Activated CD4-positive, CD25-positive, alpha-beta regulatory T cell (primary cell): ENCODE measurements at places on chromosomes 16 and 17.

- no peak for DNase-seq
Observed at GRCh38 chr17:71703701-71704100, 417.1 kb upstream of the SOX9 start.

- no peak for DNase-seq
Observed at GRCh38 chr16:75099075-75099667, 17.4 kb downstream of the LDHD start.

- DNase-seq, result no peak
Observed at GRCh38 chr16:50863644-50864144, 121.8 kb downstream of the CYLD start.

DNA sequence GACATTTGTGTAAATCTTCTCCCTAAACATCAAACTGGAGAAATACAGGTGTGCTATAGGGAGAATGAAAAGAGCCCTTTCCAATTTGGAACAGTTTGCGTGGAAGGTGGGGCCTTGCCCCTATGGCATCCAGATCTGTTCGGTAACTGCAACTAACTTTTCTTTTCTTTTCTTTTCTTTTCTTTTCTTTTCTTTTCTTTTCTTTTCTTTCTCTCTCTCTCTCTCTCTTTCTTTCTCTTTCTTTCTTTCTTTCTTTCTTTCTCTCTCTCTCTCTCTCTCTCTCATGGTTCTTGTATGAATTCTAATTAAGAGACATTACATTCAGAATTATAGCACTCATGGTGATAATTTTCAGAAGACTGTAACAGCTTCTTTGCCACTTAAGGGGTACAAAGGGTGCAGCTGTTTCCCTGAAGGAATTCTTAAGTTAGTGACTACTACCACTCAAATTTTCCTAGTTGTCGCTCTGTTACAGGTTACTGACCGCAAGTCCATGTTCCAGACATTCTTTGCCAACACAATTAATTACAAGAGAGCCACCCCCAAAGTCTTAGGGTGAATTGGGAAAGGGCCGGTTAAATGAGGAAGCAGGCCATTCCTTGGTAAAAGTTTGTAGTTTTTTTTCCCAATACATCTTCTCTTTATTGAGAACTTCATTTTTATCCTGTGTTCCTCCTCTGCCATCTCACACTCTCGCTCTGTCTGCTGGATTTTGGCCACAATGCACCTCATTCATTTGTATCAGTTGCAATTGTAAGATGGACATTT is 69.8 kb downstream of the KSR1 start:
- DNase-seq, result no peak

DNA sequence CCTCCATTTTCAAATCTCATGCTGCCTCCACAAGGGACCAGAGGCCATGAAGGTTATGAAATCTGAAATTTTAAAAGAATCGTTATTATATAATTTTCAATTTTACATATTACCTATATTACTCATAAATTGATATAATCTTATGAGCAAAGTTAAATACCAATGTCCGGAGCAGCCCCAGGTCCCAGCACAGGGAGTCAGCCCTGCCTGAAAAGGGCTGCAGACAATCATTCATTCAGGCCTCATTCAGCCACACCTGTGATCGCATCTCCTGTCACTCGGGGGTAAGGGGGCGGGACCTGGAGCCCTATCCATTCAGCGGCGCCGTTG is 172.5 kb downstream of the AHSP start:
- no peak for DNase-seq

GRCh38 chr16:67931712-67932461 is at the start of gene CTRL:
CTRL (minus strand) TSS chr16:67931862; CDS start chr16:67931852, 10 bp downstream.
- no peak for DNase-seq

DNA sequence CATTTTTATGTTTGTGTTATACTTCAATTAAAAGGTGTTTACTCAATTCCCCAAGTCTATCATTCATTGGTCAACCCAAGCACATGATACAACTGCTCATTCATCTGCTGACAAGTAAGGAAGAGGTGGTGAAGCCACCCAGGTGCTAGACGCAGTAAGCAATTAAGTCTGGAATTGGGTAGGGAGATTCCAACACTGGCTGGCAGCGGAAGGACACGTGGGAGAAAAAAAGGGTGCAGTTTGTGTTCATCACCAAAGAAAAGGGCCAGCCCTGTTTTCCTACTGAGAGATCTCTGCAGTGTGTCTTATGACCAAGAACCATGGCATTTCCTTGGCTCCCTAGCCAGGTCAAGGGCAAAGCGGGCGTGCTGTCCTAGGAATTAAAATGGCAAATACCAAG is 11.8 kb upstream of the ZNF23 start:
- DNase-seq, result no peak

- DNase-seq, result no peak
Observed at GRCh38 chr17:1588821-1589585, 26.4 kb upstream of the PITPNA start.

- no peak for DNase-seq
Observed at GRCh38 chr16:30088237-30088831, 3.4 kb downstream of the TBX6 start.

DNA sequence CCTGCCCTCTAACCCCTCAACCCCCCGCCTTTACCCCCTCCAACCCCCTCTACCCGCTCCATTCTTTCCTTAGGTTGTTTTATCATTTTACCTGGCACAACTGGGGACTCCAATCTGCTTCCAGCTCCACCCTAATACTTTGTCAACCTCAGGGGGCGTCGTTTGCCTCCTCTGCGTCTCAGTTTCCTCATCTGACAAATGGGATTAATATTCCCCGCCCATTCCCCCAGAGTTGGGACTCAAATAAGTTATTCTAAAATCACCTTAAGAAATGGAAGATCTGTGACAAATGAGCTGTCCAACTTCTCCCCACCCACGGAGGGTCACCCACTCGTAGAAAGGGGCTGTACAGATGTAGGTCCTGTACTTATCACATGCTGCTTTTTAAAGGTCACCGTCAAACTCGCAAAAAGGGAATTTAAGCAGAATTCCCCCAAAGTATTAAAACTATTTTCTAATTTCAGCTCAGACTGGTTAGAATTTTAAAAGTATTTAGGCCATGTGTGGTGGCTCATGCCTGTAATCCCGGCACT is 40.6 kb upstream of the CPNE2 start:
- DNase-seq, result no peak

DNA sequence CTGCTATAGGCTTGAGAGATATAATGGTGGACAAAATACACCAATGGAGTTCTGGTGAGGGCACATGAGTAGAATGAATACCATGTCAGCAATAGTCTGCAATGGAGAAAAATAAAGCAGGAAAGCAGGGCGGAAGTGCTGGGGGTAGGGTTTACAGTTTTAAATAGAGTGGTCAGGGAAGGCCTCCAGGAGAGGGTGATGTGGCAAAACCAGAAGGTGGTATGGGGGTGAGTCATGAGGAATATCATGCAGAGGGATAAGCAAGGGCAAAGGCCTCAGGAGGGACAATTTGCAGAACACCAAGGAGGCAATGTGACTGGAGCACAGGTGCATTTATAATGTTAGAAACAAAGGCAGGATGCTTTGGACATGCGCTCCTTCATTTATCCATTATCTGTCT is 102.0 kb downstream of the ITFG1 start:
- no peak for DNase-seq

GRCh38 chr17:10870336-10871050 is 32.6 kb upstream of the PIRT start:
- no peak for DNase-seq

DNA sequence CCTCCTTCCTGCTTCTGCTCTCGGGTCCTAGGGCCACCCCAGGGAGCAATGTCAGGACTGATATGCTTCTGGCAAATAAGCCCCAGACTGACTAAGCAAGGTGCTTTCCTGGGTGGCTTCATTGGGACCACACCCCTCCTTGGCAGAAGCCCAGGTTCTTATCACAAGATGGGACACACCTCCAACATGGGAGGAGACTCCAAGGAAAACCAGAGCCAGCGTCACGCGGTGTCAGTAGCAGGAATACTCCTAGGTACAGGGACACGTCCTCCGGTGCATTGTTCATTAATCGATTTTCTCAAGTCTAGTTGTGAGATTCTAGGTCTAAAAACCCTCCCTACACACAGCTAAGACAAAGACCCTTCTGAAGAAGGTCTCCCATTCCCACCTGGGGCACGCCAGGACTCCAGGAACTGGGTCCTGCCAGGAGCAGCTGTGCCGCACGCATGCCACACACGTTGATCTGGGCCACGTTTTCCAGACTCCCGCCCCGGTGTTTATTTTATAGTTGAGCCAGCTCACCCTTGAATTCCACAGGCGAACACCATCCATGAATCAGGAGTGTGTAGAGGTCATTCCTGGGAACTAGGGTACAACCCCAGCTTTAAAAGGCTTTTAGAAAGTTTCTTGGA is 30.8 kb downstream of the FA2H start:
- no peak for DNase-seq

DNA sequence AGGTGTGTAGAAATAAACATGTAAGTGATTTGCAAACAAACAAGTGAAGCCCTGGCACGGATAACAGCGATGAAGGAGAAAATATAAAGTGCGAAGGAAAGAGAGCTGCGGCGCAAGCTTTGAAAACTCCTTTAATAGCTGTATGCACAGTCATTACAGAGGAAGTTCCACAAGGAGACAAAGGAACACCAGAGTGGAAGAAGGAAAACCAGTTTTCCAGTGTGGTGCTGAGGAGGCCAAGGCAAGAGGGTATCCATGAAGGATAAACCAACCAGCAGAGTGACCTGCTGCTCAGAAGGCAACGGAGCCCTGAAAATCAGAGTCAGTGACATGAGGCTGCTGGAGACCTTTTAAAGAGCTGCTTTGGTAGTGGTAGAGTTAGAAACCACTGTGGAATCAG is 24.4 kb downstream of the METTL16 start:
- DNase-seq, result no peak

GRCh38 chr17:33263396-33263795 is 29.7 kb downstream of the ASIC2 start:
- no peak for DNase-seq

DNA sequence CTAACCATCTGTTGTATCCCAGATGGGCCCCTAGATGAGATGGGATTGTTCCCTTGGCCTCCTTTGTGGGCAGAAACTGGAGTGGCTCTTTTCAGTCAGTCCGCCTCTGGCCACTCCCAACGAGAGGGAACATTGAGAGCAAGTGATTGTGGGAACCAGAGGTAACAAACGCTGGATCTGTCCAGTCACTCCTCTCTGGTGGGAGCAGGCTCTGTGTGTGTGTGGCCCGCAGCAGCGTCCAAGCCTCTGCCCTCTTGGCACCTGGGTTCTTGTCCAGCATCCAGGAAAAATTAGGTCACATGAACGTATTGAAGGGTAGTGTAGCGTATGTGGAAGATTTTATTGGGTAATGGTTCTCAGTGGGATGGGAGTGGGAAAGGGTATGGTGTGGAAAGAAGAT is 101.9 kb upstream of the COX10 start:
- DNase-seq, result no peak

DNA sequence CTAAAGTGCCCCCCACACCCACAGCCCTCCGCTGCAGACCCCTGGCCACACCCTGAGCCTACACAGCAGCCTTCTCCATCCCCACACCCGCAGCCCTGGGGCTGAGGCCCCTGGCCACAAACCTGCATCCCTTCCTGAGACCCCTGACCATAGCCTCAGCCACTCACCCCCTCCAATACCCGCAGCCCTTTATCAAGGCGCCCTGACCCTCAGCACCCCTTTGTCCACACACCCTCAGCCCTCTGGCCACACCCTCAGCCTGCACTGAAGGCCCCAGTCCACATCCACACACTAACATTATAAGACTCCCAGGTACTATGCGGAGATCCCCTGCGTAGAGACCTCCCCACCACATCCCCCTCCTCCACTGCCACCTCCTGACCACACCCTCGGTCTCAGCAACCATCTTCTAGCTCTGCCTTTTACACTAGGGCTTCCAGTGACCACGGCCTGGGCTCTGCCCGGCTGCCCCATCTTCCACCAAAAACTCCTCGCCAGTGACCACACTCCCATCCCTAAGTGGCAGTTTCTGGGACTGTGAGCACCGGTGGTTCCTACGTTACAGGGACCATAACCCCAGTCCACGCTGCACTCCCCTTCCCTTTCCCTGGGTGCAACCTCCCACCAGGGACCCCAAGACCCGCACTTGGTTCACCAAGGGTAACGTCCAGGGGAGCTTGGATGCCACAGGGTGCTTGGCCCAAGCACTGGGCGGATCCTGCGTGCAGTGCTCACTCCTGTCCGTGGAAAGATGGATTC is 818 bp downstream of the TPPP3 start:
- no peak for DNase-seq

GRCh38 chr16:68283346-68283745 is 19.0 kb downstream of the SLC7A6 start:
- no peak for DNase-seq

DNA sequence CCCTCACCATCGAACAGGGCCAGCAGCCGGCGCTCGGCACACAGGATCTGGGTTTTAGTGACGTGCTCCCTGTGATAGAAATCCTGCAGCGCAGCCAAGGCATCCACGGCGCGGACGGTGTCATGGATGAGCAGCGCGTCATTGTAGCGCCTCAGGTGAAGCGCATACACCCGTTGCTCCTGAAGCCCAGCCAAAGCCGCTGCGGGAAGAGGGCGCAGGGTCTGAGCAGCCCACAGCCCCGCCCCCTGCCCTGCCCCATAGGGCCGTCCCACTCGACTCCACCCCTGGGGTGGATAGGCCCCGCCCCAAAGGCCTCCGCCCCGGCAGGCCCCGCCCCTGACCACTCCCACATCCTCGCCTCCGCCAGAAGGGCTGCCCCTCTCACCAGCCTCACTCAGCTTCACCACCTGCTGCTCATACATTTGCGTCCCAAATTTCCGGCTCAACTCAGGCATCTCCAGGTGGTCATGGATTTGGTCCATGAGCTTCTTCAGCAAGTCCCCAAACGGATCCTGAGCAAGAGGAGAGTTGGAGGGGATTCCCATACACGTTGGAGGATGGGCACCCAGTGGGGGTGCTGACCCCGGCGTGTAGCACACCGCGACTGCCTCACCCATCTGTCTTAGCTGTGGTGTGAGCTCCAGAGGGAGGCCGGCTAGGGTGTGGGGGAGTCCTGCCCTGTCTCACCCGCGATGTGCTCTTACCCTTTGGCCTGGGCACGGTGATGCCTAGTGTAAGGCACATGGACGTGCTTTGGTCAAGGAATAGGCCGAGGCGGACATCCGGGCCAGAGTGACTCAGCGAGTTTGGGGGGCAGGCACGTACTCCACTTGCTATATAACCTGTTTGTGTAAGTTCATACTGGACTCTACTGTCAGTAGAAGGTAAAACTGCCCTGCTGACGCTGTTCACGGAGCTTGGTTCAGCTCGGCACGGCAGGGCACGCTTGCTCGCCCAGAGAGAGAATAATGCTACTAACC is 4.6 kb downstream of the DHX58 start:
- peak; percentile 73 for DNase-seq

- DNase-seq, result no peak
Observed at GRCh38 chr17:954431-955164, 25.0 kb downstream of the NXN start.

GRCh38 chr17:79125503-79125902 is 50.9 kb downstream of the ENGASE start:
- DNase-seq, result no peak
